AG09309 (cell line): ENCODE measurements at places on chromosomes 1 and 21.

DNA sequence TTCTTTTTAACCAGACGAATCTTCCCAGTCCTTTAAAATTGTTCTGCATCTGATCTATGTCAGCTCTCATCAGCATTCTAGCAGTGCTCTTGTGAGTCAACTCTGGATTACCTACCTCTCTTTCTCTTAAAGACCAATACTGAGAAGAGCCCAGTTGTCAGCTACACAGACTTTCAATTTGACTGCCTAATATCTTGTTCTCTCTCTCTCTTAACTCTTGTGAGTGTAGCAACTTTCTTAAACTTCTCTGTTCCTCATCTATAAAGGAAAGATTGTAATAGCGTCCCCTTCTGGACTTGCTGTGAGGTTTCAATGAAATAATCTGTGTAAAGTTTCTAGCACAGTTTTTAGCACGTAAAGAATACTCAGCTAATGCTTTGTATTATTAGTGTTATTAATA lies 499.3 kb upstream of the ADAMTS5 start:
- DNase-seq, result no peak

DNA sequence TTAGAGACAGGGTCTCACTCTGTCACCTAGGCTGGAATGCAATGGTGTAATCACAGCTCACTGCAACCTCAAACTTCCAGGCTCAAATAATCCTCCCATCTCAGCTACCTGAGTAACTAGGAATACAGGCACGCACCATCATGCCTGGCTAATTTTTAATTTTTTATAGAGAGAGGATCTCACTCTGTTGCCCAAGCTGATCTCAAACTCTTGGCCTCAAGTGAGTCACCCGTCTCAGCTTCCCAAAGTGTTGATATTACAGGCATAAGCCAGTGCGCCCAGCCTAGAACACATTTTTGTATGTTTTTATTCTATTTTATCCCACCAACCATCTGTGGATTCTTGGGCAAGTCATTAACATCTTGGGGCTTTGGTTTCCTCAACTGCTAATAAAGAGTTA lies 100.5 kb downstream of the AK5 start:
- no peak for DNase-seq

DNA sequence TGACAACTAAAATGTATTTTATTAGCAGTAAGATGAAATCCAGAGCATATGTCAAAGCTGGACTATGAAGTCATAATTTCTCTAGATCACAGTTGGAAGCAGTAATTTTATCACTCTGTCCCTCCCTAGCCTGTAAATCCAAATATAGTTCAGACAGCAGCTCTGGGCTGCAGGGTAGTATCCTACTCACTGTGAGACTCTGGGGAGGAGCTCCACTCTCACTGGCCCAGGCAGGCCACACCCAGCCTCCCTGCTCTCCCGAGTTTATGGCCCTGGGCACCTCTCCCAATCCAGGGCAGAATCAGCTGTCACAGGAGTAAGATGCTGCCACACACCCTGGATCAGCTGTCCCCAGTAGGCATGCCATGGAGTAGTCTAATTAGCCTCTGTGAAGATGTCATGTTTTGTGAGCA lies 131.1 kb downstream of the HLCS start:
- no peak for DNase-seq

GRCh38 chr1:29865051-29865450 lies 628.7 kb downstream of the PTPRU start:
- DNase-seq, result no peak

- DNase-seq, result no peak
These were observed 28.0 kb downstream of the BLZF1 start for GRCh38 chr1:169395955-169396354.

DNA sequence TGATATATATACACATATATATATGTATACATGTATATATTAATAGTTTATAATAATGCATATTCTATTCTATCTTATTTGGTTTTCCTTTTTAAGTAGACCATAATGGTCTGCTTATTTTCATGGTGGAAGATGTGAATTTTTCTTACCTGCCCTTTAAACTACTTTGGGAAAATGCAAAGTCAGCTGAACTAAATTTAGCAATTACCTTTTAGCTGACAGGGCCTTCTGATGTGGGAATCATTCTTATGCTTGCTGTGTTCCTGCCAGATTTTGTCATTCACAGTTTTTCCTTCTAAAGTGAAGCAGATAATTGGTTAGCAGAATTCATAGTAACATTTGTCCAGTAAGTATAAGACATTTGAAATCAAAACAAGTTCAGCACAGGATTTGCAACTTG lies 63.2 kb upstream of the SAMSN1 start:
- no peak for DNase-seq

DNA sequence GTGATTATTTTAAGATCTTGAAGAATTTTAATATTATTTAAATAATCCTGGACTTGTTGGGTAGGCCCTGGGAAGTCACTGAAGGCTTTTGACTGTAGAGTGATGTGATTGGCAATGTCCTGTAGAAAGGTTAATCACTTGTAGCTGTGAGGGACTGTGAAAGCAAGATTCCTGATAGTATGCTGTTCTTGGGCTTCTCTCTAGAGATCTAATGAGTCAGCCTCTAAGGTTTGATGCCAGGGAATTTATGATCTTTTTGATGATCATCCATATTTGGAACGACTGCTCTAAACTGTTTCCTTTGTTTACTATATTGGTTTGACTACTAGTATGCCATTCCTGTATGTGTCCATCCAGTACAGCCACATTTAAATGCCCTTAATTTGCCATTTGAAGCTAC lies 56.5 kb downstream of the CAMSAP2 start:
- no peak for DNase-seq

DNA sequence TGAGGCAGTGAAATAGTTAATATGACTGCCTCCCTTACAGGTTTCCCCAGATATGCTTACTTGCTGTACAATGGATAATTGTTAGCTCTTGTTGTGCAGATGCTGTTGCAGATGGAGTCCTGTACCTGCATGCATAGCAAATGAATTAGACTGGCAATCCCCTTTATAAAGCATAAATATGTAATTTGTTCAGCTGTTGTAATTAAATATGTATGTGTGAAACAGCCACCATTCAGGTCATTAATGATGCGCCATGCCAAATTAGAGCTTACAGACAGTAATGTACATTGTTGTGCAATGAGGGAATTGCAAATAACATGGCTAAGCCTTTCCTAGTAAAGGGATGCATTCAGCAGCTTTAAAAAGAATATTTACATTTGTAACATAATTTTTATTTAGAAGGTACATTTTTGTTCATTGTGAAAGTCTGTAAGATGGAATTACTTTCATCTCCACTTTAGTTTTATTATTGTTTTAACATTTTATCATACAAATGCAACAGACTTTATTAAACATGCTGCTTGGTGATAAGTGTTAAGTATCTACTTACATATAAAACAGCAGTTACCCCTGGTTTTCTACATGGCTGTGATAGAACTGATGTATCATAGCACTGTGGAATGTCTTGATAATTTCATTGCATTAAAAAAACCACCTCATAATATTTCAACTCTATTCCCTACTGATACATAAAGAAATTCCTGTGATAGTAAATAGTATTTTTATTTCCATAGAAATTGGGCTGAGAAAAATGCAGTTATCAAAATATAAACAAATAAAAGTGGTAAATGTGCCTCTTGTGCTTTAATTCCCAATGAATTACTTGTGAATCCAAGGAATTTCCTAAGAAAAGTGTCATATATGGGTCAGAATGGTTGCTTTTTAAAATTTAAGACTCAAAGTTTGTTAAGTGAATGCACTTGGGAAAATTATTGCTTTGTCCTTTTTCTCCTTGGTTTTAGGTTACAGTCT lies 99.0 kb downstream of the NFIA start:
- no peak for DNase-seq

DNA sequence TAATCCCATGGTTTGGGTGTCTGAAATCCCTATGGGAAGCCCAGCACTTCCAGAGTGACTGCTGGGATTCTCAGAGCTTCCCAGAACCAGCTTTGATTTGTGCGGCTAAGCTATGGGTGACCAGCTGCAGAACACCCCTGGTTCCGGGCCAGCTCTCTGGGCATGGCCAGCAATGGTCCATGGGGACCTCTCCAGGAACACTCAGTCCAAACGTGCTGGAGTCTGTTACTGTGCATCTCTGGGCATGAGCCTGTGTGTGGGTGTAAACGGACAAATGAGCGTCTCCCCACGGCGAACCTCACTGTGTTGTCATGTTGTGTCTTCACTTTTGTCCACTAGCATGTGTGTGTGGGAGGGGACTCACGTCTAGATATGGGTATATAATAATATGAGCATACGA lies 54.4 kb downstream of the MAB21L3 start:
- no peak for DNase-seq

GRCh38 chr1:147833231-147833860 lies 69.2 kb upstream of the GJA8 start:
- no peak for DNase-seq

- DNase-seq, result no peak
These were observed 893.5 kb downstream of the LTN1 start for GRCh38 chr21:28099001-28099705.

DNA sequence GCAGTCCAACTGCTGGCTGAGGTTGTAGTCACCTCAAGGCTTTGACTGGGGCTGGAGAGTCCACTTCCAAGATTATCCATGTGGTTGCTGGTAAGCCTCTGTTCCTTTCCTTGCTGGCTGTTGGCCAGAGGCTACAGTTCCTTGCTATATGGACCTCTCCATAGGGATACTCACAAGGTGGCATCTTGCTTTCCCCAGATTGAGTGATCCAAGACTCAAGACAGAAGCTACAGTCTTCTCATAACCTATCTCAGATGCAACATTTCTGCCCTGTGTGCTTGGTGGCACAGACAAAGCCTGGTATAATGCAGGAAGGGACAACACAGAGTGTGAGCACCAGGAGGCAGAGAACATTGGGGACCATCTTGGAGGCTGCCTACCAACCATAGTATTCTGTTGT lies 111.8 kb downstream of the FNBP1L start:
- DNase-seq, result no peak

DNA sequence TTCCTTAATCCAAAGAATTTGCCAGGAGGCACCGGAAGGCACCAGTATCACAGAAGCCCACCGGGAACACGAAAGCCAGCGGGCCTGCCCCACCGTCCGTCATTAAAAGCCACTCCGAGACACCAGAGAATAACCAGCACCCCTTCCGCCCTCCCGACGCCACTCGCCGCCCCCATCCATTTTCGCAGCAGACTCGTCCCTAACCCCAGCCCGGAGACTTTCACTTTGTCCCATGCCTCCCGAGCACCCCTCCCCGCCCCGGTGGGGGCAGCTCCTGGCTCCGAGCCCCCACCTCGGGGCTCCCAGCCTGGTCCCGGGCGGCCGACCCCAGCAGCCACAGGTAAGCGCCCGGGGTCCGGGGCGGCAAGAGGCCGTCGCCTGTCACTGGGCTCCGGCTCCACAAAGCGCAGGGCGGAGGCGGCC lies 105.4 kb downstream of the SLC45A1 start:
- DNase-seq, result no peak

- no peak for DNase-seq
These were observed 190.1 kb downstream of the PCP4 start for GRCh38 chr21:40057331-40057730.
